ENCODE measurements at places on chromosomes 5 and 9. TPM values are rescaled to one million over a fixed set of nuclear protein-coding genes. Genes with fewer than 3 reads are reported as not detected.

Gene SOHLH1
- total RNA-seq, result not detected

Gene QRFP
- total RNA-seq, result not detected

Gene CFAP77
- not detected for total RNA-seq

Gene RANBP3L
- under 0.01 TPM for total RNA-seq

Gene EDIL3
- 44.8 TPM for total RNA-seq

Gene CDX1
- total RNA-seq, result not detected

Gene CNTLN
- total RNA-seq, result 8.4 TPM

Gene C8G
- total RNA-seq, result 0.32 TPM

Gene SV2C
- total RNA-seq, result not detected

Gene EIF4E1B
- total RNA-seq, result not detected

All from bronchial smooth muscle cell (primary cell).